Activated CD4-positive, alpha-beta T cell treated with anti-CD3 and anti-CD28 coated beads for 1 hour (primary cell): ENCODE measurements at places on chromosomes 6 and 20.

DNA sequence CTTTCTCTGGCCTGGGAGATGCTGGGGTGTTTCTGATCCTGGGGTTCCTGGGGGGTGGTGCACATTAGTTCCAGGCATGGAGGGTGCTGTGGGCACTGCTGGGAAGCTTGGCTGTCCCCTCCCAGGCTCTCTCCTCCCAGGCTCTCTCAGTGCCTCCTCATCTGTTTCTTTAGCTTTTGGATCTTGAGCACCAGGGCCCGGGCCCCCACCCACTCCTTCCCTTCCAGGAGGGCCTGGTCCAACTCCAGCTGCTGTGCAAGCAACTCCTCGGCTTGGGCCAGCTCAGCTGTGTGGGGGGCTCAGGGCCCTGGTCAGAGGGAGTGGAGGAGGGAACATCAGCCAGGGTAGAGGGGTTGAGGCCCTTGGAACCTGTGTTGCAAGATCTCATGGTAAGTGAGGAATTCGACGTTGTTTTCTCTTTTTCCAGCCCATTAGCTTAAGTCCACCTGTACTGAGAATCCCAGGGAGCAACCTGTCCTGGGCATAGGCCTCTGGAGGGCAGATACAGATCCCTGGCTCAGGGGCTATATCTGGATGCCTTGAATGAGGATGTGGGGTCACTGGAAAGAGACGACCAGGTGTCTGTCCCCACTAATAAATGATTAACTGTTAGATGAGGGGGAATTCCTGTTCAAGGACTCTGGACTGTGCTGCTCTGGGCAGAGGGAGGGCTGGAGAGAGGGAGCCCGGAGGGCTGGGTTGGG is 34.5 kb upstream of the HLA-A start:
- DNase-seq, result no peak

DNA sequence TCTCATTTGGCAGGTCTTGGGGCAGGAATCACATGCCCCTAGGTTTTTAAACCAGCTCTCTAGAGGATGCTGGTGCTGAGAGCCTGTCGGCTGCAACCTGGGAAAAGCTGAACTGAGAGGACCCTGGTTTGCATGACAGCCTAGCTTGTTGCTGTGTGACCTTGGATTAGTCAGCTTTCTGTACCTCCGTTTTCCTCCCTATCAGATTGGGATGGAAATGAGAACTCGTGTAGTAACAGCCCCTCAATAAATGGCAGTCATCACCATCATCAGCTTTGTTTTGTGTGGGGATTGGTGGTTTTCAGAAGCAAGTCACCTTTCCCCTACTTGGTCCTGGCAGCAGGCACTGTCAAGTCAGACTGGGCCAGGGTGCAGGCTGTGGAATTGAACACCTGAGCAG is 75.2 kb upstream of the MYL9 start:
- no peak for DNase-seq

GRCh38 chr6:145815309-145816274 is 997 bp upstream of the FBXO30 start:
- DNase-seq, result no peak

GRCh38 chr6:117469356-117469755 is 13.1 kb upstream of the DCBLD1 start:
- no peak for DNase-seq

- no peak for DNase-seq
Observed at GRCh38 chr6:68256391-68256790, 378.7 kb upstream of the ADGRB3 start.

- DNase-seq, result no peak
Observed at GRCh38 chr6:41871691-41872090, 23.5 kb downstream of the USP49 start.

DNA sequence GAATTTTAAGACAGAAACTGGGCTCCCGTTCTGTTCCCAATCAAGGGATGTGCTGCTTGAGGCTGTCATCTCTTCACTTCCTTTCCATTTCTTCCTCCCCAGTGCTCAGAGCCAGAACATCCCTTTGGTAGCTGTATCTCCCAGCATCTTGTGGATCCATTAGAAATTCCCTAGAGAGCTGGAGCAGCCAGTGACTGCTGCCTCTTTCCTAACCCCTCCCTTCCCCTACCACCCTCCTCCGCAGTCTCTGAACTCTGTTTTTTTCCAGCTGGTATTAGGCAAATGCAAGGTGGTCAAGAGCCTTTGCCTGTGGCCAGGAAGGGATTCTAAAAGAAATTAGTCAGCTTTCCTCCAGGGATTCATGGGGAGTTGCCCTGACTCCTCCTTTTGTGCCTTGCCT is 208.0 kb downstream of the EYA2 start:
- no peak for DNase-seq

- no peak for DNase-seq
Observed at GRCh38 chr6:32953775-32954174, 878 bp upstream of the HLA-DMA start.

DNA sequence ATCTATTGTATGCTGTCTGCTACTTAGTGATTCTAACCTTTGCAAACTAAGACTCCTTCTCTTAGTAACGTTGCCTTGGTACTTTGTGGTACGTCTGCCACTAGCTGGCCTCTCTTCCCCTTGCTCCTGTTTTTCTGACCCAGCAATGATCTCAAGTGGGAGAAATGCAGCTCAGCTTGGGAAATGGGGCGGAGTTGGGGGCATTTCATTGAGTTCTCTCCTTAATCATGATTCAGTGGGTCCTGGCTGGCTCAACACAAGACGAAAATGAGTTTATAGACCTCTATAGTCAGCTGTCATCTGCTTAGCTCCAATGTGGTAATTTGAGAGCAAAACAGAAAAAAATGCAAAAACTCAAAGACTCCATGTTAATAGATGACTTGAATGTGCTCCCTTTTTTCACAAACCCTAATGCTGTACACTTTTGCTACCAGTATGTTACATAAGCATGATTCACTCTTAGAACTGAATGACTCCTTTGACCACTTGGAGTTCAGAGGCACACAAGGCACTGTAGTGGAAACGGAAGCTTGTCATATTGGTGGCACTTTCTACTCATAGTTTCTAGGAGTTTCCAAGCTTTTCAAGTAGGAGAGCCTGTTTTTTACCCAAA is 55.3 kb upstream of the SOX4 start:
- no peak for DNase-seq

- DNase-seq, result no peak
Observed at GRCh38 chr6:20092071-20092566, 120.2 kb downstream of the MBOAT1 start.

DNA sequence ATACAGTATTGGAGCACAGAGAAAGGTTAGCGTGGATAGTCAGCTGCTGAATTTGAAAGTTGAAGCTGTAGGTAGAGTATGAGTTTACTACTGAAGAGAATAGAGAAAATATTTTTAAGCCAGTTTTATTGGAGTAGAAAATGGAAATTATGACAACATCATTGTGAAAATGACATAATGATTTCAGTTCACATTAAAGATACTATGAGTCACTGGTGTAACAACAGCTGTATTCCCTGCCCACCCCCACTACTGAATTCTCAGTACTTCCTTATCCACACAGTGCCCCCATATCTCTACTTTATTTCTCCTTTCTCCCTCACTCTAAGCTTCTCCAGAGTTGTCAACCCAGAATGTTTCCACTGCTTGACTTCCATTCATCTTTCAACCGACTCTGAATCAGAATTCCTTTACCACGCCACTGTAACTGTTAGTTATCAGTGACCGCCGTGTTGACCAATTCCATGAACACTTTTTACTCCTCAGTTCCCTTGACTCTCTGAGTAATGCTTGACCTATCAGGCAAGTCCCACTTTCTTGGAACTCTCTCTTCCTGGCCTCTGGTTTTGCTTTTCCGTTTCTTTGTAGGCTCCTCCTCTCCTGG is 139.6 kb downstream of the AIG1 start:
- DNase-seq, result no peak

- DNase-seq, result no peak
Observed at GRCh38 chr20:2299301-2299700, 3.5 kb downstream of the TGM3 start.

- no peak for DNase-seq
Observed at GRCh38 chr20:52493171-52493721, 301.7 kb upstream of the ZFP64 start.
